ENCODE measurements at places on chromosomes 2 and 18.

GRCh38 chr2:222892321-222892720, 31.5 kb downstream of the ACSL3 start:
- DNase-seq = no peak

- DNase-seq = no peak
These were observed 46.0 kb upstream of the FAM110C start for GRCh38 chr2:92326-92725.

DNA sequence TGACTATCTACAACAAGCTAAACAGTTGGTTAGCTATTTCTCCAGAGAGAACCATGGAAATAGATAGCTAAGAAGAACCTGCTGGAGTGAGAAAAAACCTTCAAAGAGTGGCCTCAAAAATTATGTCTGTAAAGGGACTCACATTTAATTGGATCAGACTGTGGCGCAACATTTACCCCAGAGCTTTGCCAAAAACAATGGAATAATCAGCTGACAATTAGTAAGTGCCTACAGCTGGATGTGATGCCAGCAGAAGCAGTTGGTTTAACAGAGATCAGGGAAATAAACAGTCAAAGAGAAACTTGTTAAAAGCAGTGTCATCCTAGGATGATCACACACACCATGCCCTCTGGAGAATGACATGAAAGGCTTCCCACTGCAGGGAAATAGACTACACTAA, 310.7 kb downstream of the CLIP4 start:
- DNase-seq = no peak

DNA sequence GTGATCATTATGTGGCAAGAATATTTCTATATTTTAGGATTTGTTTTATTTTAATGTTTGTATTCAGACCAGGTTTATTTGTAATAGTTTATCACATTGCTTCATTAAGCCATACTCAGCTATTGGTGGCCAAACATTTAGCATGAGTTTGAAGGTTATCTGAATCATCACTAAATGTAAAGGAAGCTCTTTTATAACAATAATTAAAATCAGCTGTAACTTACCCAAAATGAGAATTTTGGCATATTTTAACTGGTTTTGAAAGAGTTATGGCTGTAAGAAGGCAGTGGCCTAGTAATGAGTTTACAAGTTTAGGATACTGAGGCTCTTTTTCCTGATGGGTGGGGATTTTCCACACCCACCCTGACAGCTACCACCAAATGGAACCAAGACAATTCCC, 177.8 kb downstream of the EN1 start:
- no peak for DNase-seq

DNA sequence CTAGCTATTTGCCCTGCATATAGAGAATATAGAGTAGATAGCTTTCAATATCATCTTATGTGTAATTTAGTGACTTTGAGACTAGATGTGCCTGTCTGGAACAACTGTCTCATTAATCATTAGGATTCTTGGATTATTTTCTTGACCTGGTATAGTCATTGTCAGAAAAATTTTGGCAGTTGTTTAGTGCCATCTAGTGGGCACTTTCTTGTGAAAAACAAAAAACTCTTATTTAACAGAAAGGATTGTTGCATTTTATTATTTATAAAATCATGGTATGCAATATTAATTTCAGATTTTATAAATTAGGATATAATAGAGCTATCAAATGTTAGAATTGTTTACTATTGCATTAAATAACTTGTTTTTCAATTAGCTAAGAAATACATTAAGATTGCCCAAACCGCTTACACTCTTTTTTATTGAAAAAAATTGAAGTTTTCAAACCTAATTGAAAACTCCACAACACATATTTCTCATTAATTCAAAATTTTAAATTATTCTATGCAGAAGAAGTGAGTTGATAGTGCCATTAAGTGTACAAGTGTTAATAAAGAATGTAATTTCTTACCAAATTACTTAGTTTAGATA, 80.3 kb downstream of the DYNAP start:
- no peak for DNase-seq

DNA sequence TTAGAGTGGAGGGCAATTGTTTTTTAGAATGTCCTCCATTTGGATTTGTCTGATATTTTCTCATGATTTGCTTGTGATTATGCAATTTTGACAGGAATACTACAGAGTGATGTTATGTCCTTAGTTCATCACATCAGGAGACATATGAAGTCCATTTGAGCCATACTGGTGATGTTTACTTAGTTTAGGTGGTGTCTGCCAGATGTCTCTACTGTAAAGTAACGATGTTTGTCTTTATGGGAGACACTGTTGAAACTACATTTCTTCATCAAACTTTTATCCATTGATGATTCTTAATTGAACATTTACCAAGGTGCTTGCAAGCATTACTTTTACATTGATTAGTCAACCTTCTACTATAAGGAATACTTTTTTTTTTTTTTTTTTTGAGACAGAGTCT, 4.9 kb upstream of the SNORC start:
- no peak for DNase-seq

DNA sequence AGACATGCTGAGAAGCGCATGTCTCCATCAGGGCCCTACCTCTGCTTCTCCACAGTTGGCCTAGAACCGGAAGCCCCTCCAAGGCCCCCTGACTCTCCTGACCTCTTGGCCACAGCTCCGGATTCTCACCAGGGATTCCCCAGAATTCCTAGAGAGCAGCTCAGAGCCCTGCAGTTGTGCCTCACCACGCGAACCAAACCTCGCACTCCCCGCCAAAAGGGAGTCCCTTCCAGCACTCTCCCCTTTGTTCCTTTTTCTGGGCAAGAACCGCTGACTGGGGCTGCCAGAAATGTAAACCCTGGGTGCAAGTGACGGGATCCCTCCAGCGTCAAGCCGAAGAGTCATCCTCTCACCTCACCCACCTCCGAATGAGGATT, 36.7 kb downstream of the AFF3 start:
- DNase-seq = no peak

- DNase-seq = no peak
These were observed 111.6 kb upstream of the PIEZO2 start for GRCh38 chr18:11260961-11261461.

- DNase-seq = peak; percentile 56
These were observed 216.3 kb upstream of the DTNA start for GRCh38 chr18:34493566-34494358.

DNA sequence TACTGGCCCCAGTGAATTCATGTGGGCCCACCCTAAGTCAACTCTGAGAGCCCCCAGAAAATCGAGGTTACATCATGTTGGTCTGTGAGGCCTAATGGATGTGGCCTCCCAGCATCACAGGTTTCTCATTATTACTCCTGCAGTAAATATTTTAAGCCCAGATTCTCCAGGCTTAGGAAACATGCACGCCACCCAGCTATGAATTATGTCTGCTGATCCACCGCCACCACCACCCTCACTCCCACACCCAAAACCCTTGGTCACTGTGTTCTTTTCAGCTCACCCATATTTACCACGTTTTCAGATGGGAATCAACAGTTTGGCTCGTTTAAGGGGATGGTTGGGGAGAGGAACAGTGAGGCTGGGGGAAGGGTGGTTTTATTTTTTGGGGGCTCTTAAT, 128.6 kb downstream of the NCK2 start:
- DNase-seq = no peak

- no peak for DNase-seq
These were observed 60.5 kb downstream of the CDK15 start for GRCh38 chr2:201866643-201867473.

DNA sequence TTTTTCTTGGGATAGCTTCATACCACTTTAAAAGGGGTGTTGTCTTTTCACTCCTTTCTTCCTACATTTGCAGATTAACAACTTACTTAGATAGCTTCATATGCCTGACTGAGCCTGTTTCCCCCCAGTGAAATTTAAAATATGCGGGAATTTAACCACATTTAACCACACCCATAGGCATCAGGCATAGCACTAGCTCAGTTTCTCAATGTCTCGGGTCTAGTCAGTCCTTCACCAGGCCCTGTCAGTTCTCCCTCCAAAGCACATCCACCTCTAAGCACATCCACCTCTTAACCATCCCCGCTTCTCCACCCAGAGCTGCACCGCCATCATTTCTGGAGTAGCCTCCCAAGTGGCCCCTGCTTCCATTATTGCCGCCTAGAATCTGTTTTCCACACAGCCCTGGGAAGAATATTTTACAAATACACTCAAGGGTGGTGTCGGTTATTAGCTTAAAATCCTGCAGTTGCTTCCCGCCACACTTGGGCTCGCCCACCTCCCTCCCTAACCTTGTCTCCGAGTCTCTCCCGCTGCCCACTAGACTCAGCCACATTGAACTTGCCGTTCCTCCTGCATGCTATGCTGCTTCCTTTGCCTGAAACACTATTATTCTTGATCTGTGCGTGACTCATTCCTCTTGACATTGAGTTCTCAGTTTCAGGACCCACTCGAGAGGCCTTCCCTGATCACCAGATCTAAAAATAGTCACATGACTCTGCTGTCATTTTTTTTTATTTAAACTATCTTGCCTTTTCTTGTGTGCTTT, 68.3 kb downstream of the SPTBN1 start:
- DNase-seq = no peak

DNA sequence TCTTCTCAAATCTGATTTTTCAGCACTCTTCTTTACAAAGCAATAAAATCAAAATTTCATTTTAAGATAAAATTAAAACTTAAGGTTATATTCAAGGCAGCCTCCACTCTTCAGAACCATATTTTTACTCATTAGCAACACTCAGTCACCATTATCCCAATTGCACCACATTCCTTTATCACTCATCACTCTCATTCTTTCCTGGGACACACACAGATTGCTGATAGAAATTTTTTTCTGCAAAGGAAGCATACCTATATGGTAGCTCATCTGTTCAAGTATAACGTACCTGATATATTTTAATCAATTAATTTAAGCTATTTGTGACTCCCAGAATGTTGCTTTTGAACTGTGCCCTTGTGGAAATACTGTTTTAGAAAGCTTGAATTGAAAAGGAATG, 1559.3 kb upstream of the ZEB2 start:
- no peak for DNase-seq

DNA sequence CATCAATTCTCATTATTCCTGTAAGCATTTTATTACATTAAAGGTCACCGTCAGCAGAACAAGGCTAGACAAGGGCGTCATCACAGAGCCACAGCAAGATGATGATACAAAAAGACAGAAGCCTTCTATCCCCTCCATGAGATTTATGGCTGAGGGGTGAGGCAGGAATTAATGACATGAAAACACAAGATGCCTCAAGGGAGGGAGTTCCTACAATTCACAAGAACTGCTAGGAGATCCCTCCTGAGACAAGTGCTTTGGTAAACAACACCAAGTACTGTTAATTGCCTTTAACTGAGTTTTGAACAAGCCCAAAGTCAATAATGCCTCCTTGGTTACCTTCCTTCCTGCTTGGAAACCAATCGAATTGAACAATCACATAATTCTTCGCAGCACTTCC, 14.1 kb downstream of the ADD2 start:
- no peak for DNase-seq

- no peak for DNase-seq
These were observed 27.9 kb upstream of the EPB41L3 start for GRCh38 chr18:5571666-5572065.

DNA sequence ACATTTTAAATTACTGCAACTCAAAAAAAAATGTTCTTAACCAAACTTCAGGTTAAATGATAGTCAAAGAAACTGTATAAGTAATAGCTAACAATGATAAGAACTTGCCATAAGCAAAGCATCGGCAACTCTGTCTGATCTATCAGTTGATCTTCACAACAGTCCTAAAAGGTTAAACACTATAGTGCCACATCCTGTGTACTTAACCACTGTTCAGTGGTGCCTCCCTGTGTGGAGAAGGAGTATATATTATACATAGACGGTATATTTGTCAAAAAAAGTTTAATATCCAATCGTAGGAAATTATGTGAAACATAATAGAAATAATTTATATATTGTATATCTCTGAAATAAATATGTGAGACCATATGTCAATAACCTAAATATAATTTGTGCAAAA, 13.0 kb downstream of the DTNA start:
- DNase-seq = no peak

DNA sequence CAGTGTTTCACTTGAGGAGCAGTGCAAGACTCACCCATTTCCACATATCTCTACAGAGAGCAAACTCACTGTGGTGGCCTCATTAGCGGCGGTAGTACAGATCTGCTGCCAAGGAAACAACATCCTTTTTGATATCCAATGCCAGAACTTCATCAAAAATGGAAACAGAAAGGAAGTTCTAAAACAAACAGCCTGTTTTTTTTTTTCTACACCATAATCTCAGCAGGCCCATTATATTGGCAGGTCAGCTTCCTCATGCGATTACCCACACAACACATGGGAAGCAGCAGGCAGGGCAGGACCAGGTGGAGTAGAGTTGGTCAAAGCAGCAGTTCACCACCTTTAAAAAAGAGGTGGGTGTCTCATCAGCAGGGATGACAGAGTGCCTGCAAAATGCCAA, 678.9 kb upstream of the CELF4 start:
- no peak for DNase-seq

GRCh38 chr2:163778045-163778781, 42.4 kb upstream of the FIGN start:
- DNase-seq = no peak

DNA sequence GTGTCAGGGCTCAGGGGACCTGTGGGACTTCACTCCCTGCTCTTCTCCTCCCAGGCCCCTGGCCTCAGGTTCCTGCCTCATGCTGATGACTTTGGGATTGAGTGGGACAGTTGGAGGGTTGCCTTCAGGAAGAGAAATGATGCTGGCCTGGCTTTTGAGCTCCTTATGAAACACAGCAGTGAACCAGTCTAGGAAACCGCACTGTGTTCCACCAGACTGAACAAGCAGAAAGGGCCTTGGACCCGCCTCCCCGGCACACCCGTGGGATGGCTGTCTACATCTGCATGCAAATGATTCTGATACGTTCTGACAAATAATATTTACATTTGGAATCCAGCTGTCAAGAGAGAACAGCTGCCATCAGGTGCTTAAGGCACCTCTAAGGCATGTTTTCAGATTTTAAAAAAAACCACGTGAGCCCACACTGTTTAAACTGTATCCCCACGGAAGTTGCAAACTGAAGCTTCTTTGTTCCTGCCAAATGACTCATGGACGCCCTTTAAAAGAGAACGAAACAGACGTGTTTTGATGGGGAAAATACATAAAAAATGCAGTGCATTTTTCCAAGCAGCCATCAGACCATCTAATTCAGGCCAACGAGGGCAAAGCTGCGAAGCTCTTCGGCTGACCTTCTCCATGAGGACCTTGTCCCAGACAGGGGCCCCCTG, 27.6 kb upstream of the ASAP2 start:
- no peak for DNase-seq

DNA sequence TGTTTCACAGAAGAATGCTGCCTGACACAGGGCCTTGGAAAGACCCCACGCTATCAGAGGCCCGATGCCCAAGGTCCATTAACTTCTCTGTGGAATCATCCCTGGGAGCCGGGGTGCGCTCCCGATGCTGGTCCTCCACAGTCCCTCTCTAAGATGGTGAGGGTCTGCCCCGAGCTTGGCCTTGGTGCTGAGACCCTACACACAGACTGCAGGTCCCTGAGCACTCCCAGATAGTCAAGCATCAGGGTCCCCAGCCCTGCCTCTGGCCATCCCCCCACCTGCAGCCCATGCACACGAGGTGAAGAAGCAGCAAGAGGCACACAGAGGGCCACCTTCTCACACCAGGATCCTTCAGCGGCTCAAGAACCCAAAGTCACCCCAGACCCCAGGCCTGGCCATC, 263.3 kb downstream of the MYCN start:
- DNase-seq = no peak
